ENCODE measurements at places on chromosomes 4 and X.

- no peak for DNase-seq
These were observed 452 bp upstream of the RAI2 start for GRCh38 chrX:17861489-17862011.

DNA sequence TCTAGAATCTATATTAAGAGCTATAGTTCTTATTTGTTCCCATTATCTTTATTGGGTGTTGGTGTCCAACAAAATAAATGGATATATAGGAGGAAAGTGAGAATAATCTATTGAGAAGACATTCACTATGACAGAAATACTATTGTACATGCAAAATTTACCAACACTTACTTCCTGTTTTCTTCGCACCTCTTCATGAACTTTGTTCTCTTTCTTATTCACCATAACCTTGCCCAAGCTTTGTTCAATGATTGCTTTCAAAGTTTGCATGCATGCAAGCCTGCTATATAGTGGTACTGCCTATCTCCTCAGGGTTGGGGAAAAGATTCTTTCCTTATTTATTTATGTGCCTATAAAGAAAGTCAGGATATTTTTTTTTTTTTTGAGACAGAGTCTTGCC, 176.4 kb upstream of the JADE1 start:
- DNase-seq = no peak

GRCh38 chr4:2301225-2301642, 39.3 kb upstream of the MXD4 start:
- DNase-seq = no peak

- DNase-seq = no peak
These were observed 13.5 kb downstream of the ARHGAP24 start for GRCh38 chr4:85488416-85488815.

Data from fibroblast of skin of left quadriceps (primary cell).